ENCODE measurements at places on chromosomes 6 and 20. TPM values are rescaled to one million over a fixed set of nuclear protein-coding genes. Genes with fewer than 3 reads are reported as not detected.

GRCh38 chr20:53712212-53712977 is 118.8 kb upstream of the ZNF217 start:
- DNase-seq = no peak

DNA sequence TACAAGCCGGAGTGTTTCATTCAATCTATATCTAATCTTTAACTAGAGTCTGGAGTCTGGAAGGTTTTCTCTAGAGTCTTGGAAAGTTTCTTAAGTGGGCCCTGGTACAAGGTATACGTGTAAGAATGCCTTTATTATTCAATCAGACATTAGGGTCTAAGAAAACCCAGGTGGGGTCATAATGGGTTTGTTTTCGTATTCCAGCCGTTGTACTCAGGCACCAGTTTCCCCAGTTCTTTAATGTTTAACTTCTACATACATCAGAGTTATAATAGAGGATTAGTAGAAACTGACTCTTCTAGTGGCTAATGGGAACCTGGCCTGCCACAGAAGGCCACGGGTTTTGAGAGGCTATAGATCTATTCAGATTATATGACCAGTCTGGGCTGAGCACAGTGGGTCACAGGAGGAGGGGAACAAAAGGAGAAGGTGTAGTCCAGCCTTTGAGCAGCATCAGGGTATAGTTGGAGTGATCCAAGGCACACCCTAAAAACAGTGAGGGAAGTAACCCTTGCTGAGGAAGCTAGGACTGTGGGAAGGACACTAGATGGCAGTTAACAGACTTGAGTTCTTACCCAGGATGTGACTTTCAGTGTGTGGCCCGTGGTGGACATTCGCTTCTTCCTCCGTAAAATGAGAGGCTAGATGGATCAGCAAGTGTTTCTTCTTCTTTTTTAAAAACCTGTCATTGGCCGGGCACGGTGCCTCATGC is 15.5 kb downstream of the FAM83B start:
- no peak for DNase-seq

The SH3BGRL2 gene
- total RNA-seq = 98.2 TPM

- DNase-seq = no peak
Measured at GRCh38 chr20:13419477-13419876, 198.4 kb downstream of the ISM1 start.

The EEF1A2 gene
- 22.0 TPM for total RNA-seq

DNA sequence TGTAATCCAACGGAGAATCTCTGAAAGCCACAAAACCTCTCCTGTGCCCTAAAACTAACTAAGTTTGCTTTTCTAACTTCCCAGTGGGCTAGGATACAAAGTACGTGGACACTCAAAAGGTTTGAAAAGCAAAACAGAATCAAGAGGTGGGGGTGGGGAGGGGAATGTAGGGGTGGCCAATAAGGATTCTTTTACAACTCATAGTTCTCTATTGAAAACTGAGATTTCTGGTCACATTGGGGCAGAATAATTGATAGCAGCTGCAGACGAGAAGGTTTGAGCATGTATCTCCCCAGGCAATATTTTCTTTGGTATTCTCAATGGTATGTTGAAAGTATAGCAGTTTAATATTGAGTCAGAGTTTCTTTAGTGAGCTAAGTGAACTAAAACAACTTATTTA is 376.7 kb upstream of the CITED2 start:
- DNase-seq = no peak

The DSP gene
- total RNA-seq = 42.4 TPM

DNA sequence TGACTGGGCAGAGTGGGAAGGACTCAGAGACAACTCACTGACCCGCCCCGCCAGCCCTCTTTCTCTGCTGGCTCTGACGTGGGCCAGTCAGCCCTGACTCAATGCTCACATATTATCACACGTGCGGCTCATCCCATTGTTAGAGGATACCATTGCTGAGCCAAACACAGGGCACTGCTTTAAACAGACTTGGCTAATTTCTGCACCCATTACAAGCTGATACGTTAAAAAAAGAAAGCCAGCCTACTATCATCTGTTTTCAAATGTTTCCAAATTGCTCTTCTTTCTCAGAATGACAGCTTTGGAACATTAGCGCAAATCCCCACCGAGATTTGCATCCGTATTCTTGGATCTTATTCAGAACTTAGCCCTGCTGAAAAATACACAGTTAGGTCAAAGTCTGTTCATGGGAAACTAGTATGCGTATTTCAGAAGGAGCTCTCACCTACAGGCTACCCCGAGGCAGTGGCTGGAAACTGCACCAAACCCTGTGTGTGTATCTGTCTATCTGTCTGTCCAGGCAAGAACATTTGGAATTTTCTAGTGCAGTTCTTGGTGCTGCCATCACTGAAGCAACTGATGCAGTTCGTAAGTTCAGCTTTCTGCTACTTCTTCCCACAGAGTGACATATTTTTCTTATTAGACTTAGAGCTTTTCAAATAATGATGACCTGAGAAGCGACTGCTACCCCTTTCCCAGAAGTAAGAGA is 32.8 kb downstream of the RAMACL start:
- peak; percentile 83 for DNase-seq

DNA sequence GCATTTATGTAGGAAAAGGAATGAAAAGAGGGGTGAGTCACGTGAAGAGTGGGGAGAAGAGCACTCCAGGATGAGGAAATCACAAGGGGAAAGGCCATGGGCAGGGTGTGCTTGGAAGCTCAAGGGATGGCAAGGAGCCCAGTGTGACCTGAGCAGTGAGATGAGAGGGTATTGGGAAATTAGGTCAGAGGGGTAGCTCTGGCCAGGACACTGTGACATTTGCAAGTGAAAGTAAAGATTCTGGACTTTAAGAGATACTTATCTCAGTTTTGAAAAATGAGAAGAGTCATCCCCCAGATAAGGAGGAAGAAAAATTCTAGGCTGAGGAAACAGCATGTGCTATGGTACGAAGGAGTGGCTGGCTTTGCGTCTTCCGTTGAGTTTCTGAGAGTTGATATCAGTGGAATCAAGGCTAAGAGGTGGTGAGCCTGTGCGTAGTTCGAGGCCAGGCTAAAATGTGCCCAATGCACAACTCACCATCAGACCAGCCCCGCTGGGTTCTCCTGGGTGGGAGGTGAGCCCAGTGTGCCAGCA is 79.9 kb downstream of the GCLC start:
- DNase-seq = no peak

The PCK1 gene
- total RNA-seq = not detected

GRCh38 chr6:155224618-155225017 is 39.2 kb upstream of the CLDN20 start:
- DNase-seq = no peak

GRCh38 chr6:87700397-87701343 is 1.4 kb downstream of the AKIRIN2 start:
- peak; percentile 84 for DNase-seq

The MMP24 gene
- total RNA-seq = 0.13 TPM
